ENCODE measurements at places on chromosomes 7 and 10.
A peak's percentile ranks its signal among the peaks of the same experiment; 100 is the strongest.

DNA sequence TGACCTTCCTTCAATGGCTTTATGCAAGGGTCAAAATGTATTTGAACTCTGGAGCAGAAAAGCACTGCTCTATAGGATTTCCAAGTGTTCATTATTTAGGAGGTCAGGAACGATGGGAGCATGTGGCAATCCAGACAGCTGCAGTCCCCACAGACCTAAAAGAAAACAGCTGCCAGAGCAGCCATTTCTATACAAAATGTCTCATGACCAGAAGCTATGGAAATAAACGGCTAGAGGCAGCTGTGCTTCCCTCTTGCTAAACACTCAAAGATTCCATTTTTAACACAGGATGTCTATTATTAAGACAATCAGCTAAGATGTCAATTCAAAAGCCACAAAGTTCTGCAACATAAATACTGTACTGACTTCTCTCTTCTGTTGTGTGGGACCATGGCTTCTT, 879.1 kb upstream of the C7orf33 start:
- no peak for DNase-seq

DNA sequence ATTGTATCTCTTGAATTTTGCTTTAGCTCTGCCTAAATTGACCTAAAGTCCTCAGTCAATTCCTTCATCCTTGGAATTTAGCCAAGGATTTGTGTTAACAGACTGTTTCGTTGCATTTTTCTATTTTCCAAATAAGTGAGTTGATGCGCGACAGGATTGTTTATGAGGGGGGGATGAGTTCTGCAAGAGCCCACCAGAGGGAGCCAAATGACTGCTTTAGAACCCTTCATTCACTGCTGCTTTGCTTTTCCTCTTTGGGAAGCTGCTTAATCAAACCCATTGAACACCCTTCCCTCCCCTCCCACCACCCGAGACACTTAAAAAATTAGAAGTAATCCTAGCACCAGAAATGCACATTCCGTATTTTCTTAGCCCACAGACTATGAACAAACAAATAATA, 33.7 kb upstream of the PTF1A start:
- DNase-seq, result peak; percentile 55

DNA sequence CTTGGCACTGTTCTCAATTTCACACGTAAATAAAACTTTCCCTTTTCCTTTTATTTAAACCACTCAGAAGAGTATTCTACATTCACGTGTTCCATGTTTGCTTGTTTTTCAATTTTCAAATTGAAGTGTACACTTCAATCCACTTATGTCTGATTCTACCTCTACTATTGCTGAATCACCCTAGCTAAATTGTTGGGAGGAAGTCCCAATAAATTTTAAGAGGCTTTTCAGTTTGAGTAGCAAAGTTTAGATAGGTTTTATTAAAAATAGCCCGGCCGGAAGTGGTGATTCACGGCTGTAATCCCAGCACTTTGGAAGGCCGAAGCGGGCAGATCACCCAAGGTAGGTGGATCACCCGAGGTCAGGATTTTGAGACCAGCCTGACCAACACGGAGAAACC, 1414.7 kb upstream of the CELF2 start:
- no peak for DNase-seq

DNA sequence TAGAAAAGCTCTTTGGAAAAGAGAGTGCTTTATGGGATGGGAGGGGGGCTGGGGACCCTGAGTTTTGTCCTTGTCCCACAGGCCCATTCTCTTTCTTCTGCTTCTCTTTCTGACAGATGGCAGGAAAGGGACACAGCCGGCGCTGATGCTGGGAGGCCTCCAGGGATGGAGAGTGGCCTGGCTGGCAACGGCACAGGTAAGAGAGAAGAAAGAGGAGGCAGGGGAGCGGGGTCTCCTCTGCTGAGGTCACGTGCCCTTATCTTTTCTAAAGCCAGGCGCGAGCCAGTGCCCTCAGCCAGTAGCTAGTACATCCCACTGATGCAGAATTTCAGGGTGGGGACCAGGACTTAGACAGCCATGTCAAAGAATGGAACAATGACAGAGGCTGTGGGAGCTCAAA, 9.2 kb downstream of the ZNF775 start:
- DNase-seq, result no peak

GRCh38 chr7:51601461-51601860, 284.9 kb upstream of the COBL start:
- no peak for DNase-seq

DNA sequence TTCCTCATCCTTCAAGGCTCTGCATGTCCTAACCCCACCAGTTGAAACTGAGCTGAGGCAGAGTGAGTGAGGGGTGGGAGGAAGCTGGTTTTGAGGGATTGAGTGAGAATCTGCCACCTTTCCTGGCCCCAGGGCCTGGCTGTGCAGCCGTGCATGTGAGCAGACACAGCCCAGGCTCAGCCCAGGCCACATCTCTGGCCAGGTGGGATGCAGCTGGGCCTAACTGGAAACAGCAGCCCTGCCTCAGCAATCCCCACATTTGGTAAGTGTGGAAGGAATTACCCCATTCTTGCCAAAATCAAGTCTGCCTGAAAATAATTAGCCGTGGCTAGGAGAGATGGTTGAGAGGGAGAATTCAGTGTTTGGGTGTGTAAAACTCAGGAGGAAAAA, 116.6 kb downstream of the NEURL1 start:
- DNase-seq, result no peak

DNA sequence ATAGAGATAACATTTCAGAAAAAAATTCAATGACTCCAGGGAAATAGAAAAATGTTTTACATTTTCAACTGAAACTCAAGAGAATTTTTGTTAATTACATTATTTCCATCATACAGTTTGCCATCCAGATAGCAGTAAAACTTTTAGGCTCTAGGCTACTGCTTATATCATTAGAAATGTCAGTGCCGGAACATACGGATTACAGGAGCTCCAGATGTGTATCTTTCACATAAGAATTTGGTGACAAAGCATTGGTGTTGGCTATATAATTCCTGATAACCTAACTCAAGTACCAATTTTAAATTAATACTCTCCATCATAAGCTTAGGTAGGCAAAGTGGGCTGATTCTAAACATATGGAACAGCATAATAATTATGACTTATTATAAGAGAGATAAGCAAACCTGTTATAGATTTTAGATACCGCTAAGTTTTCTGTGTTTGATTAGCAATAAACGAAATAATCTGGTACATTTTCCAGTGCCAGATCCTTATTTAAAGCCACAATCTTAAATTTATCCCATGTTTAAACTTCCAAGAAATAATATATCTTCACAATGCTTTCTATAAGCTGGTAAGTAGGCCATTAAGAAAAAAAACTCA, 637.9 kb downstream of the NXPH1 start:
- DNase-seq, result no peak

DNA sequence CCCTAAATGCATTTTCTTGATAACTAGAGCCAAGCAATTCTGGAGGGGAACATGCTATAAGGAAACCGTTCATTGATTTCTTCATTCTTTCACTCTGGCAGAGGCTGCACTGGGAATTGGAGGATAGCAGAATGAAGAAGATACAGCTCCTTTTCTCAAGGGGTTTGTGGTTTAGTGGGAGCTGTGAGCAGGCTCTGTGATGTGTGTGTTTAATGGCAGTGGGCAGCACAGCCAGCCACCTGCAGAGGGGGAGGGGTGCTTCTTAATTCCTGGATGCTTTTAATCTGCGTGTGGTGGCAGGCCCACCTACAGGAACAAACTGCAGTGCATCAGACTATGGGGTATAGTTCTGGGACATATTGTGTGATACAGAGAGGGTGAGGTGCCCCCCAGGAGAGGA, 31.9 kb downstream of the RPS24 start:
- DNase-seq, result no peak

DNA sequence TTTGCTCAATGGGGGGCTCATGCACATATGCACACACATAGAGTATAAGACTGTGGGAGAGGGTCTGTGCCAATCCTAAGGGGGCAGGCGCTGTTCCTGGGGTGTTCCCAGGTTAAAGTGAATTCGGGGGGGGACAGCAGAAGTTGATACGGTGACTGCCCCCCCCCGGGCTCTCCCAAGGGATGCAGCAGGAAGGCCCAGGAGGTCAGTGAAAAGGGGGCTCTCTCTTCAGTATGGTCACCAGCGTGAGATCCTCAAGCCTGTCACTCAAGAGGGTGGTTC, 32.4 kb downstream of the SPDYE6 start:
- DNase-seq, result no peak

DNA sequence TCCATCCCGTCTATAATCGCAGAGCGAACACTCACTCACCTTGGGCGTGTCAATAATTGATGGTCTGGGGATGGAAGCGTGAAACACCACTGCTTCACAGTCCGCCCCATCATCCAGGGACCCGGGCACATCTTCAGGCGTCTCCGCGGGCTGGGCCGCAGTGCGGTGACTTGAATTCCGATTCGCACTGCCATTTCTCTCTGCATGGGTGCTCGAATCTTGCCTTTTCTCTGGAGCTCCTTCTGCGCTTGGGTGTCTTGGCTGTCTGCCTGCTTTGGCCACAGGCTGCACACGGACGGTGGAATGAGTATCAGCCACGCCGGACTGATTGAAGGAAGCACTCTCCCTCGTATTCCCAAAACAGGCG, 500 bp downstream of the FAM107B start:
- no peak for DNase-seq

DNA sequence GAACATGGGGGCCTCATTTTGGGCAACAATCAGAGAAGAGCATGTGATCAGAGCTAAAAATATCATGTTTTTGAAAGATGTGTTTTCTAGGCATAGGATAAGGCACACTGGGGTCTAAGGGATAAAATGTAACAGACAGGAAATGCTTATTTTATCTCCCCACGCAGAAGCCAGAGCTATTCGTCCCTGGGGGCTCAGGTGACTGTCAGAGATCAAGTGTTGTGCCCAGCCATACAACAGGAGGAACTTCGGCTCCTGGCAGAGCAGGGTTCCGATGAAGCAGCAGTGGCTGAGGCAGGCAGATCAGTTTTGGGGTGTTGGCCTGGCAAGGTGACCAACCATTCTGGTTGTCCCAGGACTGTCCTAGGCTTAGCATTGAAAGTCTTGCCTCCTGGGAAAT, 15.2 kb downstream of the NPY start:
- DNase-seq, result no peak

GRCh38 chr10:76274933-76275332, 843.5 kb downstream of the LRMDA start:
- no peak for DNase-seq

- DNase-seq, result no peak
Observed at GRCh38 chr10:117889664-117890063, 157.1 kb downstream of the RAB11FIP2 start.

DNA sequence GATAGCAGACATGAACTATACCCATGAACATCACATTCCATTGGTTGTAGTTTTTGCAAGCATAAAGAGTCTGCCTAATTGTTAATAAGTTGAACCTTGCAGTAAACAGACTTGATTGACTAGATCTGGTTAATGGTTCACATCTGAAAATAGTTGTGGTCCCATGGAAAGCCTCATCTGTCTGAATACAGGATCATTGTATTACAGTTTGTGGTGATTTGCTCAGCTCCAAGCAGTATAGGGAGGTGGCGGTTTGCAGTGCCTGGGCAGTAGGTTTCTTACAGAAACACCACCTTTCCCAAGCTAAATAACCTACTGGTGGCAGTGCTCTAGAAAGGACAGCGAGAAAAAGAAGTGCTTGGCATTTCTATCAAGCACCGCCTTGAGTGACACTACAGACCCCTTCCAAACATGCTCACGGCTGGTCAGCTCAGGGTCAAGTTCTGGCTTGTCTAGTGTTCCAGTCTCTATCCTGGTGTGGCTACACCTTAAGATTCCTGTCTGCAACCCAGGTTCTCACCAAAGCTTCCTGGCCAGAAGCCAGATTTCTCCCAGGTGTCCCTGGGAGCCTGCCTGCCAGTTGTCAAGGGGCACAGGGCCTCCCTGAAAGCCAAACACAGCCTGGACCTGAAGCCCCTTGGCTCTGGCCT, 119.9 kb downstream of the FANK1 start:
- DNase-seq, result no peak

GRCh38 chr7:18426564-18427226, 68.9 kb upstream of the HDAC9 start:
- DNase-seq, result no peak

GRCh38 chr7:777728-778078, 50.6 kb upstream of the PRKAR1B start:
- DNase-seq, result no peak

- DNase-seq, result no peak
Observed at GRCh38 chr7:50214771-50215170, 89.7 kb upstream of the IKZF1 start.

GRCh38 chr7:1677206-1678080, 7.4 kb downstream of the ELFN1 start:
- no peak for DNase-seq

- no peak for DNase-seq
Observed at GRCh38 chr7:138374119-138374693, 85.9 kb upstream of the TRIM24 start.

- peak; percentile 50 for DNase-seq
Observed at GRCh38 chr7:100865938-100866728, 1.1 kb upstream of the TRIP6 start.

DNA sequence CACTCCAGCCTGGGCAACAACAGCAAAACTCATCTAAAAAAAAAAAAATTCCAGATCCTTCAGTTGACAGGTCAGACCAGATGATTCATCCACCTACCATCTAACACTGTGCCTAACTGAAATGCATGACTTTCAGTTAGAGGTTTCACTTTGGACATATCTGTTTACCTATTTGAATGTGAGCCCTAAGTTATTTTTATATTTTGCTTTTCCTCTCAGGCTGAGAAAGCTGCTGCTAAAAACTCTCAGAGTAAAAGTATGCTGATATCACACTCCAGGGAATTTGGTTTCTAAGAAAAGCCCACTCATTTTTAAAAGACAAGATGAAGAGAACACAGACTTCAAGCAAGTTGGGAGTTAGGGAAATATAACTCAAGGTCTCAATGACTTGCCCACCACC, 126.0 kb downstream of the SGMS1 start:
- peak; percentile 68 for DNase-seq

GRCh38 chr7:131861620-131862346, 305.4 kb upstream of the PODXL start:
- peak; percentile 80 for DNase-seq

DNA sequence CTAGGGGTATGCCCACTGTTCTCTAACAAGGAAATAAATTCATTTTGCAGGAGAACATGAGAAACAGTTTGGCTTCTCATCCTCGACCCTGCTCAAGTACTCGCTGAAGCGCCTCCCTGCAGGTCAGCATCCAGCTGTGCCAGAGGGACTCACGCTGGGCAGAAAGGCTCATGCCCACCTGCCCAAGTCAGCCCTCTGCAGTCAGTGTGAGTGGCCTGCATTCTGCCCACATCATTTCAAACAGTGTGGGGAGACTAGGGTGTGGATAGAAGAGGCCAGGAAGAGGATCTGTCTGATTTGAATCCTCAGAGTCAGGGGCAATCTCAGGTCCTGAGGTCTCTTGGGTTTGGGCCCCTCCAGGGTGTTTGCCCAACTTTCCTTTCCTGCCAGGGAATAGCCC, 297.8 kb downstream of the ELMO1 start:
- no peak for DNase-seq

DNA sequence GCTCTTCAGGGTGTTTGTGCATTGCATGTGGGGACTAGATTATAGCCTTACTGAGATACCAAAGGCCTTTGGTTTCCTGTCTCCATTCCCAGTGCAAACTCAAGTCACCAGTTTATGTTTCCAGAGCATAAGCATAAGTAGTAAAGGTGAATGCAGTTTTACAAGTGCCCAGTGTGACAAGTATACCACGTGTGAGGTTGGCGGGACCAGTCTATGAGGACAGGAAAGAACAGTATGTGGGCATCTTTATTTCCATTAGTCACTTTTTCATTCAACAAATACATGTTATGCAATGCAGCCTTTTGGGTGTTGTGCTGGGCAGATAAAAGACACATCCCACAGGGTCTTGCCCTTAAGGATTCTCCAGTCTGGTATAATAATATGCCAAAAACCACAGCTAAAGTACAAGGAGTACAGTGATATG, 146.5 kb downstream of the ARID5B start:
- DNase-seq, result peak; percentile 35

Measured in astrocyte of the spinal cord (primary cell).